ENCODE measurements at places on chromosomes 13 and 19. TPM values are rescaled to one million over a fixed set of nuclear protein-coding genes. Genes with fewer than 3 reads are reported as not detected.

Gene SHC2
- total RNA-seq = 13.9 TPM

Gene ZNF563
- 1.9 TPM for total RNA-seq

Gene GPR12
- total RNA-seq = 34.8 TPM

Gene ZNF225
- 13.1 TPM for total RNA-seq

Gene ATXN8OS
- 2.2 TPM for total RNA-seq

Gene SDHAF1
- 10.6 TPM for total RNA-seq

Gene LSR
- 3.1 TPM for total RNA-seq

Gene GNG8
- total RNA-seq = not detected

Gene SIGLECL1
- total RNA-seq = not detected

Gene KHSRP
- total RNA-seq = 73.6 TPM

Gene KLK4
- total RNA-seq = not detected

Gene SYNE4
- total RNA-seq = not detected

Gene PNMA8B
- total RNA-seq = 17.5 TPM

Gene FXYD5
- total RNA-seq = not detected

Gene ZNF546
- 27.5 TPM for total RNA-seq

Gene SGTA
- 24.2 TPM for total RNA-seq

Gene CYP4F2
- total RNA-seq = not detected

Gene ATG4D
- total RNA-seq = 11.7 TPM

Gene TEX29
- total RNA-seq = not detected

Gene PRKCG
- total RNA-seq = 1.7 TPM

Gene LMTK3
- 9.5 TPM for total RNA-seq

Gene SIRT6
- total RNA-seq = 8.7 TPM

Gene NACC1
- total RNA-seq = 13.1 TPM

Gene CRLF1
- total RNA-seq = 0.94 TPM

Gene PTOV1
- total RNA-seq = 99.2 TPM

Gene ZNF296
- not detected for total RNA-seq

Gene URAD
- total RNA-seq = not detected

Gene IL12RB1
- 0.47 TPM for total RNA-seq

Gene RAB3D
- 24.0 TPM for total RNA-seq

Gene APOC4
- not detected for total RNA-seq

Gene KLK14
- total RNA-seq = not detected

Gene RGS9BP
- 0.78 TPM for total RNA-seq

Gene MCEMP1
- 0.78 TPM for total RNA-seq

Gene MBD3L3
- total RNA-seq = not detected

Gene ADGRE2
- total RNA-seq = 0.16 TPM

Gene KANK2
- 10.6 TPM for total RNA-seq

Gene FXYD1
- not detected for total RNA-seq

Gene TSHZ3
- total RNA-seq = 18.6 TPM

Gene C19orf53
- 15.8 TPM for total RNA-seq

Gene MEX3D
- total RNA-seq = 58.5 TPM

Measured in occipital lobe (tissue), 3 donors.